Endothelial cell (in vitro differentiated cells): ENCODE measurements at places on chromosomes 6 and 20.
A peak's percentile ranks its signal among the peaks of the same experiment; 100 is the strongest.

- DNase-seq, result no peak
Observed at GRCh38 chr20:34875642-34876405, 588 bp upstream of the ACSS2 start.

GRCh38 chr6:108116546-108117426, 42.2 kb upstream of the OSTM1 start:
- DNase-seq, result no peak

DNA sequence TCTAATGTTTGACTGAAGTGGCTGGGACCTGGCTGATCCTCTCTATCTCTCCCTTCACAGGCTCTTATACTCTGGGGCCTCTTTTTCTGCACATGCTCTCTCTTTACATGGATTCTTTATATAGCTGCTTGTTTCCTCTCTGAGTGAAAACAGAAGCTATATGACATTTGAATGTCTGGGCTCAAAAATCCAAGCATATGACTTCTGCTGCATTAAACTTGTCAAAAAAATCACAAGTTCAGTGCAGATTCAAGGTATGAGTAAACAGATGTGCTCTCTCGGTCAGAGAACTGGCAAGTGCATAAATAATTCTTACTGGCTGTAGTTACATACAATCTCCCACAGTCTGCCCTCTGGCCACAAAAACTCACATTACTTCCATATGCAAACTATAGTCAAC, 96.6 kb downstream of the LCA5 start:
- DNase-seq, result no peak

DNA sequence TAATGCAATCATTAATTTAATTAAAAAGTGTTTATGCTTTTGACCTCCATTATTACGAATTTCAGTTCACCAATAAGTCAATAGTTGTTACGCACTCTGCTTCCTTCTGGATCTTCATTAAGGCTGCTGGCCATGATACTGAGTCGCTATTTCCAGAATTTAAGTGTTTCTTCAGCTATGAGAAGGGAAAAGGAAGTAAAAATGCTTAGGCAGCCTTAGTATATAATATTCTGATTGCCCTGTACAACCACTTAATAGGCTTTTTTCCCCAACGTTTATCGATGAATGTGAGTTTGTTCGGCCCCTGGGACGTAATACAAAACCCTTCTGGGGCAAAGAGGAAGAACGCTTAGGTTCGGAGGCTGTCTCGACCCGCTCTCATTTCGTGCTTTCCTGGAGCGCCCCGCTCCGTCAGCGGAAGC, 644 bp downstream of the OARD1 start:
- DNase-seq, result peak; percentile 71

DNA sequence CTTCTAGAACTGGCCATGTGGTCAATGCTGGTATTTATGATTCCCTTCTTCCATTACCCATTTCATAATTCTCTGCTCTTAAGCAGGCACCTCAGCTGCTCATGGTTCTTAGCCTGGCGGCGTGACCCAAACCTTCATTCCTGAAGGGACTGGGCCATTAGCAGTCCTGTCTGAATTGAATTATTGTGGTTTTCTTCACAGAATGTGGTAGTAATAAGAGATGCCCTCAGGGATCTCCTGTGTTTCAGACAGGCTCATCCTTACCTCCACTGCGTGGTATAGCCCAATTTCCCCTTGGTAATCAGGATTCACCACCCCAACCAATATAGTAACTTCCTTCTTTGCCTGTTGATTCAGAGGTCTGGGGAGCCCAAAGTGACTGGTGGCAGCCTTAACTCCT, 37.6 kb downstream of the PKIB start:
- DNase-seq, result no peak

DNA sequence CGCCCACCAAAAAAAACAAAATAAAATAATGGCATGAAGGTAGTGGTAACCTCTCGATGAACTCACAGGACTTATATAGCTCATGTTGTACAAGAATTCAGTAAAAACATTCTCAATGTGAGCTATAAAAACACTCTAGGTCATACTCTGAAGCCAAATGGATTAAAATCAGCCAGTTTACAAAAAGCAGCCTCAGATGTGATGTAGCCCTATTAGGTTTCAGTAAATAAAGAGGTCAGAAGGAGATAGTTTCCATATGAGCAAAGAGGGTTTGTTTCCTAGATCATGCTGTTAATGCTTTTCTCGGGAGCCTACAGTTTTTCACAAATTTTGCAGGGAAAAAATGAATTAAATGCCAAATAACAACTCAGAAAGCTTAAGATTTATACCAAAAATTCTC, 319.5 kb upstream of the HSF2 start:
- no peak for DNase-seq

DNA sequence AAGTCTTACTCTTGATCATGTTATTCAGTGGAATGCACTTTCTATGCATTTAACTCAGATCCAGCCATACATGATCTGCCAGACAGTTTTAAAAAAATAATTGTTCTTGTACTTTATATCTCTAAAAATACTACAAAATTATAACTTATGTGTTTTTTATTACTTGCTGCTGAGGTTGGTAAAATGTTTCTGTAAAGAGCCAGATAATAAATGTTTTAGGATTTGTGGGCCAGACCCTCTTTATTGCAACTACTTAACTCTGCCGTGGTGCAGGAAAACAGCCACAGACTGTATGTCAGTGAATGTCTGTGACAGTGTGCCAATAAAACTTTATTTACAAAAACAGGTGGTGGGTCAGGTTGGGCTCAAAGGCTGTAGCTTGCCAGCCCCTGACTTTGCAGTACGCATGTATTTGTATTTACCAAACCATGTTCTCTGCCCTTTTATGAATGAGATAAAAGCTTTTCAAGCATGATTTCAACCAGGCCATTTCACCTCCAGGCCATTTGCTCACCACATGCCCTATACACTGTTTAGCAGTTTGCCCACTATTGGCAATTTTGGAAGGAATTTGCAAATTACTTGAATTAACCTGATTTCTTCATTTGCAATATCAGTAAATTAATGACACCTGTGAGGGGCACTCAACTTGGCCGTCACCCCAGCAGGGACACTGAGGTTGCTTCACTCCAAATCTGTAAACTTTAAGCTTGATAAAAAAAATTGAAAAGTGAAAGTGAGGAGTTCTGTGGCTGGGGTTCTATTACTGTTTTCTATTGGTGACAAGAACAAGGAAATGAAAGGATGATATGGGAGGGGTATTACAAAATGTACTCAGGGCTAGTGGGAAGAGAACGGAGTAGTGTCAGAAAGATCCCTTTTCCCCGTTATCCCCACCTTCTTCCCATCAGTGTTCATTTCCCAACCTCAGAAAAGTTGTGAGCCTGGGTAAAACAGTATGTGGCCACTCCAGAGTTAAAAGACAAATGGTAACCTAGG, 133.4 kb downstream of the CEBPB start:
- no peak for DNase-seq

- no peak for DNase-seq
Observed at GRCh38 chr20:24148372-24148771, 159.8 kb upstream of the GGTLC1 start.

GRCh38 chr6:118253741-118254140, 294.4 kb upstream of the PLN start:
- no peak for DNase-seq

DNA sequence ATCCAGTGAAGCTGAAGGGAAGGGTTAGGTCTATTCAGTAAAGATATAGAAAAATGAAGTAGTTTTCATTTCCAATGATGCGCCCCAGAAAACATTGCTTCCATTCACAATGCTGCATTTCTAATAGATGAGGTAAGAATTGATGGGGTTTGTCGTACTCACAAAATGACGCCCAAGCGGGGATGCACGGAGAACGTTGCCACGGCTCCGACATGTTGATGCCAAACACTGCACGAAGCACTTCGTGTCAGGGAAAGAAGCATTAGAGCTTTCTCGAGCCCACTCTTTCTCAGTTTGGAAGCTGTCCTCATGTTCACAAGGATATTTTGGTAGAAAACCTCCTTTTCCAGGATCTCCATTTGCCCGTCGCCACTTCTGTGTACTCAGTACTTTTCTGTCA, 21.6 kb upstream of the MAFB start:
- DNase-seq, result no peak

- no peak for DNase-seq
Observed at GRCh38 chr6:99548706-99549105, 19.8 kb downstream of the CCNC start.

DNA sequence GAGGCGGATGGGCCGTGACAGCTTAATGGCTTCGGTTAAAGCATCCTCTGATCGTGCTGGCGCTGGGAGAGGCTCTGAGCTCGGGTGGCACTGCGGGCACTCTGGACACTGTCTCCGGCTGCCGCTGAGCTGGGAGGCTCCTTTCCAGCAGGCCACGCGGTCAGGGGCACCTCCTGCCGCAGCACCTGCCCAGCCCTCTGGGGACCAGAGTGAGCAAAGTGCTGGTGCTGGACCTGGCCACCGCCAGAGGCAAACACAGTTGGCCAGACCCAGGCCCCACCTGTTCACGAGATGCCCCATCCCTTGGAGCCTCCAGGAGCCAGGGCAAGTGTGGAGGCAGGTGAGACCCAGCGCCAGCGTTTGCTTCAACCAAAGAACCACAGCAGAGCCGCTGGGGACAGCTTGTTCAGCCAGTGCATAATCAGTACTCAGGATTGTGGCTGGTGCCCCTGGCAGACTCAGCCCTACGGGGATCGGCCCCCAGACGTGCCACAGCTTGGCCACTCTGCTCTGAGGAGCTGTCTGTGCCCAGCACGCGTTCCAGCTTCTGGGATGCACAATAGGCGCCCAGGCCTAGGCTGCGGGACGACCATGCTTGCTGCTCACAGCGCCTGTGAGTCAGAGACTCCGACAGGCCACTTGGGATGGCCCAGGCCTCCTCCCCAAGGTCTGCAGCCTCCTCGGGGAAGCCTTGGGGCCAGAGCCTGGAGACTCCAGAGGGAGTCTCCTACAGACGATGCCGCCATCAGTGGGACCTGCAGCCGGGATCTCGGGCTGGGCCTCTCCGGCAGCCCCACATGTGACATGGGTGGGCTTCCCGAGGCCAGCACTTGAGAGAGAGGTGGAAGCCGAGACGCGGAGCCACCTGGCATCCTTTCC, 38.2 kb upstream of the SLCO4A1 start:
- no peak for DNase-seq

GRCh38 chr6:71544028-71544427, 255.4 kb downstream of the OGFRL1 start:
- no peak for DNase-seq

DNA sequence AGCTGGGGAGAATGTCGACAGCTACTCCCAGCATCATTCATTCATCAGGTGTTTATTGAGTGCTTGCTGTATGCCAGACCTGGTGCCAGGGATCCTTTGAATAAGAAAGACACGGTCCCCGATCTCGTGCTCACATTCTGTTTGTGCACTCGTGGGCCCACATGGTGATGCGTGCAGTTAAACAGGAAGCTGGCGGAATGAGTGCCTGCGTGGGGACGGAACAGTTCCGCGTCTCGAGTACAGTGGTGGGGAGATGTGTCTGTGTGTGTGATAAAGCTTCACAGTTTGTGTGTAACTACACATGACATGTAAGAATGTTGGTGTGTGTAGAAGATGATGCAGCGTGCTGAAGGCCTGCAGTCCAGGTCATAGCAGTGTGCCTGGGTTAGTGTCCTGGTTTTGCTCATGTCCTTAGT, 6.5 kb downstream of the RBM38 start:
- DNase-seq, result no peak

DNA sequence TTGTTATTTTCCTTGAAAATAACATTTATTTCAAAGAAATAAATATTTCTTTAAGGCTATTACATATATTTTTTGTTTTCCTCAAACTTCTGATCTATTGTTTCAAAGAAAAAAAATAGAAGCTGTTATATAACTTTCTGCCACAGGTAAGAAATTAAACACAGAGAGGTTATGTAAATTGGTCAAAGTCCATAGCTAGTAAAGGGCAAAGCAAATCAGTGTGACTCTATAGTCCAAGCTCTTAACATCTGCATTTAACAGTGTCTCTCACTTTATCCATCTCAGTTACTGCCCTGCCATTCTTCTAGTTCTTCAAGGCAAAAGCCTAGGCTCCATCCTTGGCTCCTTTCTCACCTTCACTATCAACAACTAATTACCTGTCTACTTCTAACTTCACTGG, 57.1 kb downstream of the RWDD2A start:
- no peak for DNase-seq

DNA sequence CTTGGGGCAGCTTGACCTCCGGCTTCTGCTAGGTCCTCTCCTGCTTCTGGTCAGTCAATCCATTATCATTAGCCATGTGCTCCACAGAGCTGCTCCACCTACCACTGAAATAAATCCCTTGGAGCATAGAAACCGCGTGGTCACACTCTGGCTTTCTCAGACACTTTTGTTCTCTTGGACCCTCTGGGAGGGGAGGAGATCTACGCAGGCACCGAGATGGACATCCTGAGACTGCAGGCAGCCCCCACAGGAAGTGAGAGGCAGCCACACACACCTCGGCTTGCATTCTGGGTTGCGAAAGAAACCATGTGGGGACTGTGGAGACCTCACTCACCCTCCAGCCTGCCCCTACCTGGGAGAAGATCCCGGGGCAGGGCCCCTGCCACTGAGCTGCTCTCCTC, 79.5 kb downstream of the FYN start:
- no peak for DNase-seq

GRCh38 chr6:34385793-34386195, 6.7 kb downstream of the NUDT3 start:
- DNase-seq, result no peak

- DNase-seq, result no peak
Observed at GRCh38 chr6:151649835-151650234, 156.0 kb downstream of the CCDC170 start.

DNA sequence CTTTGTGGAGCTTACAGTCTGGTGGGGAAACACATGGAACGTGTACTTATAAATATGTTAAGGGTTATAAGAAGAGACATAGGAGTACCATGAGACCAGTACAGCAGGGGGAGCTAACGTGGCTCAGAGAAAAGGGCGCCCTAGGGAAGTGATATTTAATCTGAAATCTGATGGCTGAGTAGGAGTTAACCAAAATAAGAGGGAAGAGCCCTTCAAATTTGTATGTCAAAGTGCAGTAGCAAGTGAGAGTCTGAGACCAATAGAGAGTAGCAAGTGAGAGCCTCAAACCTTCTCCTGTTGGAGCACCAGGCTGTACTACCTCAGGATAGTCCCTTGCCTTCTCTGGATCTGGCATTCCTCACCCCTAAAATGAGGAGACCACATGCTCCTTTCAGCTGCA, 6.1 kb upstream of the PKIG start:
- no peak for DNase-seq

GRCh38 chr20:32354592-32355416, 3.3 kb upstream of the ASXL1 start:
- no peak for DNase-seq

- no peak for DNase-seq
Observed at GRCh38 chr6:106870069-106870468, 104.5 kb downstream of the CD24 start.

- DNase-seq, result no peak
Observed at GRCh38 chr6:75620381-75621304, 19.0 kb downstream of the SENP6 start.
